Spinal cord (tissue), 10 donors: ENCODE measurements at places on chromosomes 7 and 10.

DNA sequence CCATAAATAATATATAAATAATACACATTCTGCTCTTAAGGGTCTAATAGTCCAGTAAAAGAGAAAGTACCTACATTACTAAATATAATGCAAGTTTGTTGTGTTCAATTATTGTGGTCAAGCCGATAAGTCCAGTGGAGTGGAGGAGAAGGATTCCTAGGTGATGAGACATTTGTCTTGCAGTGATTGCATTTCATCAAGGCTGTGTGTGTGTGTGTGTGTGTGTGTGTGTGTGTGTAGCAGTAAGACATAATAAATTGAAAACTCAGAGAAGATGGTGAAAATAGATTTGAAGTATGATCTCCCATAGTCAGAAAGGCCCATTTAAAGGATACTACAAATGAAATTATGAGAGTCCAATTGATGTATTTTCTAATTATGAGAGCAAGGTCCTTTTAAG lies 192.5 kb upstream of the SEMA3C start:
- H3K27me3 ChIP-seq = no peaks in the 10 kb centered on the region
- no peaks in the 10 kb centered on the region for H3K4me1 ChIP-seq
- no peak for DNase-seq
- peak overlapping the region; percentile 67 for H3K27ac ChIP-seq

DNA sequence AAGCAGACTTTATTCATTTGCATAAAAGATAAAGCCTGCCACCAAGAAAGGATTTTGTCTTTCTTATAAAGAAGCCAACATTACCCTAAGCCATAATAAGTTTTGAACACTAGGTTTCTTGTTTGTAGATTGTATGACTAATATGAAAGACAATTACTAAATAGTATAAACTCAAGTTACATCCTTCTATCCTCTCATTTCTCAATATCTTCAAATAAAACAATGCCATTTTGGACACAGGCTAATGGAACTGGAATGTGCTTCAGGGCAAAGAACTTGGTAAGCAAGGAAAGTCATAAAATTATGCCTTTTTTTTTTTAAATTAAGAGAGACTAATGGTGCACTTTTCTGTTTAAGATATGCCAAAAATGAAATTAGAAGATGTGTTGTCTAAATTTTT lies 137.7 kb downstream of the DKK1 start:
- no peaks in the 10 kb centered on the region for H3K27me3 ChIP-seq
- no peak for DNase-seq
- H3K4me3 ChIP-seq = no peak overlapping the region
- no peaks in the 10 kb centered on the region for H3K36me3 ChIP-seq
- H3K4me1 ChIP-seq = no peaks in the 10 kb centered on the region

DNA sequence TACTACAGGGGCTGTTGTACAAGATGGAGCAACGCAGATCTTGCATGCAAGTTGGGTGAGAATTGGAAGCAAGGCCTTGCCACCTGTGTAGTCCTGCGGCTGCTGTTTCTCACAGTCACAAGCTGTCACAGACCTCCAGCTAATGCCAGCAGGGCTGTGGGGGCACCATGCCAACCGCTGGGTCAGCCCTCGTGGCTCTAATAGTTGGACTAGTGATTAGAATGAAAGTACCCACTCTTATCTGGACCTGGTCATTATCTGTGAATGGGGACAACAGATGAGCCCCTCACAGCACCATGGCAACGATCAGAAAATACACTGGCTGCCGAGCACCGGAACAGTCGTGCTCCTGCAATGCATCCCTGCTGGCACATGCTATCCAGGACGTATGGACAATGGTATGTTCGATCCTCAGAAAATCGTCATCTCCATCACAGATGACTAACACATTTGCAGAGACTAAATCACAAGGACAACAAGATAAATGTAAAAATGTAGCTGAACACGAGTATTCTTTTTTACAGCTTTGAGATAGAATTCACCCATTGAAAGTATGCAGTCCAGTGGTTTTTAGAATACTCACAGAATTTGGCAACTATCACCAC lies 80.4 kb upstream of the CALN1 start:
- H3K27me3 ChIP-seq = no peaks in the 10 kb centered on the region
- DNase-seq = no peak
- no peaks in the 10 kb centered on the region for H3K4me1 ChIP-seq
- H3K27ac ChIP-seq = no peak overlapping the region
- H3K36me3 ChIP-seq = no peaks in the 10 kb centered on the region

DNA sequence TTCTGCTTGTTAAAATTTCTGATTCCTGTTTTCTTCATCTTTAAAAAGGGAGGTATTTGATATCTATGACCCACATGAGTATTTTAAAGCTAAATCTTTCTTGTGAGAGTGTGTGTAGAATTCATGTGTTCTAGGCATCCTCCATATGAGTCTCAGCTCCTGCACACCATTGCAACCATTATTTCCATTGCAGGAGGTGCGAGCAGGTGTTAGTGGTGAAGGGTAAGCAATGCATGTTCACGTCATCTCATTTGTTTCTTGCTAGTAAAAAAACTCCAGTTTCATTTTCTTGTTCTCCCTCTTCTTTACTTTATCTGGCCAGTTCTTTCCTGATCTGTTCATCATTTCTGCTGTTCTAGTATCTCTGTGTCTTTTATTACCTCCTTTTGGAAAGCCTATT lies 100.5 kb downstream of the ADRA2A start:
- no peaks in the 10 kb centered on the region for H3K36me3 ChIP-seq
- no peak overlapping the region for H3K27ac ChIP-seq

DNA sequence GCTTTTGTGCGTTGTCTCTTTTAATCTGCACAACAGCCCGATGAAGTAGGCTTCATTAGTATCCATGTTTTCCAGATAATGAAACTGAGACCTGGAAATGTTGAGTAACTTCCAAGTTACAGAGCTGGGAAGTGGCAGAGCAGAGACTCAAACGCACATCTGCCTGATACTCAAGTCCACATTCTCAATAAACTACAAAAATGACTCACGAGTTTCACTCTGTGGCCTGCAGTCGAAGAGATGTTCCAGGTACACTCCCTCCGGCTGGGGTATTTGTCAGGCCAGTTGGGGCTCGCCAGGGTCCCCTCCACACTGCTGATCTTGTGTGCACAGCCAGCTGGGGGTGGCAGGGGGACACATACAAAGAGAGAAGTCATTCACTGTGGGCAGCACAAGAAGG lies 17.7 kb upstream of the OPALIN start:
- H3K27me3 ChIP-seq = no peaks in the 10 kb centered on the region
- DNase-seq = no peak
- peaks cover under 1% of the 10 kb centered on the region for H3K36me3 ChIP-seq

GRCh38 chr10:43960981-43961380 lies 312.3 kb upstream of the ZNF32 start:
- no peak overlapping the region for H3K4me3 ChIP-seq
- no peaks in the 10 kb centered on the region for H3K27me3 ChIP-seq
- no peak for DNase-seq
- no peak overlapping the region for H3K27ac ChIP-seq
- H3K4me1 ChIP-seq = peaks cover 13% of the 10 kb centered on the region

- peaks cover 22% of the 10 kb centered on the region for H3K36me3 ChIP-seq
- no peaks in the 10 kb centered on the region for H3K27me3 ChIP-seq
- H3K4me3 ChIP-seq = no peak overlapping the region
- no peak for DNase-seq
Observed at GRCh38 chr7:77606562-77606961, 69.5 kb downstream of the PTPN12 start.

- H3K4me3 ChIP-seq = no peak overlapping the region
- H3K36me3 ChIP-seq = peaks cover 5% of the 10 kb centered on the region
- peak; percentile 62 for DNase-seq
- H3K27ac ChIP-seq = peak overlapping the region; percentile 57
- peaks cover 59% of the 10 kb centered on the region for H3K4me1 ChIP-seq
- H3K27me3 ChIP-seq = peaks cover 3% of the 10 kb centered on the region
Observed at GRCh38 chr10:78215645-78216044, 182.0 kb downstream of the RPS24 start.

DNA sequence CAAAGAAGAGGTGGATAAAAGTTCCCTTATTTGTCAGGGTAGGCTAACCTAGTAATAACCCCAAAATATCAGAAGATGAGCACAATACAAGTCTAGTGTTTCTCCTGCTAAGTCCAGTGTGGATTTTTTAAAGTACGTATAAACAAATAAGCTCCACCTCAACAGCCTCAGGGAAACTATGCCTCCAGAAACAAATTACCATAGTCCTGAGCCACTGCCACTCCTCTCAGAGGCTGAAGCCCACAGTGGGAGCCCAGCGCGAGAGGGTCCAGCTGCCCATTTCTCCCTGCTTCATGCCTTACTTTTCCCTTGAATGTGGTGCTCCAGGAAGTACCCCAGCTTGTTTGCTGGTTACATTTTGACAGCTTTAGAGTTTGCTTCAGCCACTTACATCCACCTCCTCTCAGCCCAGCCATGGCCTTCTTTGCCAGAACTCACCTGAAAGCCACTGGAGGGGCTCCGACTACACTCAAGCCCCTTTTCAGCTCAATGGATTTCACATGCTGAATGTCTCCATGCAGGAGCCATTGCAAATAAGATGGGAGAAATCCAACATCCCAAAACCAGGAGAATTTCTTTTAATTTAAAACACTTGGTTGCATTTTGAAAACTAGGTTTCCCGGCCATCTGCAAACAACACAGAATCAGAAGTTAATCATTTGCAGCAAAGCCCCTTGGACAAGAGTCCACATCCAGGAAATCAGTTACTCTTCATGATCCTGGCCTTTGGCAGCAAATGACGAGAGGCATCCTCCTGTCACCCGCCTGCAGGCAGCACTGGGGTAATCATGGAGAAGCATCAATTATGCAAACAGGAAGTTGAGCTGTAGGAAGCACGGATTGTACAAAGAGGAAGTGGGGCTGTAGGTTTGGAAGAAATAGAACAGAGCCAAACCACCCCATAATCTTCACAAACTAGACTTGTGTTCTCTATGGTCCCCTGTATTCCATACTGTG lies 138.1 kb downstream of the HERPUD2 start:
- H3K27me3 ChIP-seq = no peaks in the 10 kb centered on the region
- no peak overlapping the region for H3K27ac ChIP-seq
- no peaks in the 10 kb centered on the region for H3K4me1 ChIP-seq
- no peak overlapping the region for H3K4me3 ChIP-seq

DNA sequence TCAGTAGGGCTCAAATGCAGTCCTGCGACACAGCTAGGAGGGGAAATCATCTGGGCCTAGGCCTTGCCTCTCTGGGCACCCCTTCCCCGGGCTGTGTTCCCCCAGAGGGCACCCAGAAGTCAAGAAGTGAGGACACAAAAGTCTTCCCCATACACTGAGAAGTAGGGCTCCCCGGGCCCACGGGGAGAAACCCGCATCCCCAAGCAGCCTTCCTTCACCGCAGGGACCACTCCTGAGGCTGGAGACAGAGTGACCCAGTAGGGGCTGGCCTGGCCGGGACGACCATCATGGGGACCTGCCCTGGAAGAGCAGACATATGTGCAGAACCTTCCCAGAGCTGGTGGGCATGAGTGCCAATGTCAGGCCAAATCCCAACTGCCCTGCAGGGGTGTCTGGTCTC lies 163.5 kb downstream of the GFRA1 start:
- H3K27ac ChIP-seq = no peak overlapping the region
- no peaks in the 10 kb centered on the region for H3K27me3 ChIP-seq
- no peaks in the 10 kb centered on the region for H3K36me3 ChIP-seq
- peaks cover 15% of the 10 kb centered on the region for H3K4me1 ChIP-seq
- DNase-seq = no peak

GRCh38 chr10:112136486-112137153 lies 46.9 kb downstream of the GPAM start:
- DNase-seq = no peak
- no peak overlapping the region for H3K4me3 ChIP-seq

GRCh38 chr10:131726076-131726880 lies 174.5 kb upstream of the PPP2R2D start:
- DNase-seq = peak; percentile 93
- H3K27me3 ChIP-seq = no peaks in the 10 kb centered on the region
- no peak overlapping the region for H3K4me3 ChIP-seq
- no peaks in the 10 kb centered on the region for H3K36me3 ChIP-seq

DNA sequence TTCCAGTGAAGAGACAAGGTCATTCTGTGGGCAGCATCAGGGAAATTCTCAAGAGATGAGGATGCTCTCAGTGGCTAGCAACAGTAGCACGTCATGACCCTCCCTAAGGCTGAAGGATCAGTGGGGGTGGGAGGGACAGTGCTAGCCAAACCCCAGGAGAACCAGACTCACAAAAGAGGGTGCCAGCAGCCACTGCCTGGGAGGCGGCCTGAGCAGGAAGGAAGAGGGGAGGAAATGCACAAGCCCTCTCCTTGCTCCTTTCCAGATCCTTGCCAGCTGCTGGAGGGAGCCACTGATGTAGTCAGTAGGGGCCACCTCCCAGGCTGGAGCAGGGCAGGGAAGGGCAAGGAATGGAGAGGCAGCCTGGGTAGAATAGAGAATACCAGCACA lies 302.7 kb downstream of the RPS24 start:
- DNase-seq = no peak
- peaks cover 27% of the 10 kb centered on the region for H3K4me1 ChIP-seq
- H3K4me3 ChIP-seq = no peak overlapping the region
- no peaks in the 10 kb centered on the region for H3K27me3 ChIP-seq

DNA sequence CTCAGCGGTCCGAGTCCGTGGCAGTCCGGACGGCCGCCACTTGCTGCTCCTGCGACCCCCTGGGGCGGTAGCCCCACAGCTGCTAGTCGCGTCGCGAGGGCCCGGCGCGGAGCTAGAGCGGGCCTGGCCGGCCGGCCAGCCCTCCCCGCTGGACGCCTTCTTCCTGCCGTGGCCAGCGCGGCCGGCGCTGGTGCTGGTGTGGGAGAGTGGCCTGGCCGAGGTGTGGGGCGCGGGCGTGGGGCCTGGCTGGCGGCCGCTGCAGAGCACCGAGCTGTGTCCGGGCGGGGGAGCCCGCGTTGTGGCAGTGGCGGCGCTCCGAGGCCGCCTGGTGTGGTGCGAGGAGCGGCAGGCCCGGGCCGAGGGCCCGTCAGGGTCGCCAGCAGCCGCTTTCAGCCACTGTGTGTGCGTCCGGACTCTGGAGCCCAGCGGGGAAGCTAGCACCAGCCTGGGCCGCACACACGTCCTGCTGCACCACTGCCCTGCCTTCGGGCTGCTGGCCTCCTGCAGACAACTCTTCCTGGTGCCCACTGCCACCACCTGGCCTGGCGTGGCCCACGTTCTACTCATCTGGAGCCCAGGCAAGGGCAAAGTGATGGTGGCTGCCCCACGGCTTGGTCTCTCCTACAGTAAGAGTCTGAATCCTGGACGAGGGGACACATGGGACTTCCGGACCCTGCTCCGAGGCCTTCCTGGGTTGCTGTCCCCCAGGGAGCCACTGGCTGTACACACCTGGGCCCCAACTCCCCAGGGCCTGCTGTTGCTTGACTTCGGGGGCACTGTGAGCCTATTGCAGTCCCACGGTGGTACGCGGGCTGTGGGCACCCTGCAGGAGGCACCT lies 631 bp downstream of the HPS6 start:
- H3K36me3 ChIP-seq = peaks cover 29% of the 10 kb centered on the region
- H3K4me1 ChIP-seq = peaks cover 24% of the 10 kb centered on the region
- peak; percentile 48 for DNase-seq
- H3K27me3 ChIP-seq = no peaks in the 10 kb centered on the region
- H3K4me3 ChIP-seq = peak overlapping the region; percentile 52
- no peak overlapping the region for H3K27ac ChIP-seq

- no peak overlapping the region for H3K27ac ChIP-seq
- H3K27me3 ChIP-seq = no peaks in the 10 kb centered on the region
- H3K4me3 ChIP-seq = no peak overlapping the region
- H3K36me3 ChIP-seq = no peaks in the 10 kb centered on the region
- no peak for DNase-seq
Observed at GRCh38 chr10:117364110-117364960, 10.9 kb downstream of the PDZD8 start.
